ENCODE measurements at places on chromosomes 4 and X.

- no peak for DNase-seq
Observed at GRCh38 chr4:112593438-112594133, 43.1 kb downstream of the ZGRF1 start.

GRCh38 chr4:105944540-105944939, 49.3 kb downstream of the NPNT start:
- DNase-seq, result no peak

DNA sequence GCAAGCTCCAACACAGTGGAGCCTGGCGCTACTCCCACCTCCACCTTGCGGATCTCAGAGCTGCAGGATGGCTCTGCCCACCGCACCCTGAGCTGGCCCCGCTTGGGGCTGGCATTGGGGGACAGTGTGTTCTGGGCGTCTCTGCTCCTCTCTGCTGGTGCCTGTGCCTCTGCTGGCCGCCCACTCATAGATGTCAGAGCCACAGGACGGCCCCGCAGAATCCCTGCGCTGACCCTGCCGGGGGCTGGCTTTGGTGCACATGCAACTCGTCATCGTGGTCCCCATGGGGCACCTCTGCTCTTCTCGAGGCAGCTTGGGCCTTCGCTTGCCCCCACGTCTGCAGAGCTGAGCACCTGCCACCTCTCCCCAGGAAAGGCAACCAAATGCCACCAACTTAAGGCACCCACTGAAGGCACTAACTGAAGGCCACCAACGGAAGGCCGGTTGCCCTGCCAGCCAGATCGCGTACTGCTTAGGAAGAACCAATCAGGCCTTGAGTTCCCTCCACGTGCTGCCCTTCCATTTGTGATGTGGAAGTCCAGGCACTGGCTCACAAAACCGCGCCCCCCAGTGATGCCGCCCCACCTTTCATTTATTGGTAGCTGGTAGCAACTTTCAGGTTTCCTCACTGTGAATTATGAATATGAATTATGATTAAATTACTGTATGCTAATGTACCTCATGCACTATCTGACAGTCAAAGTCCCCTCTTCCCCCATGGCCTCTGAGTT, 23.3 kb upstream of the FRG1 start:
- DNase-seq, result no peak

DNA sequence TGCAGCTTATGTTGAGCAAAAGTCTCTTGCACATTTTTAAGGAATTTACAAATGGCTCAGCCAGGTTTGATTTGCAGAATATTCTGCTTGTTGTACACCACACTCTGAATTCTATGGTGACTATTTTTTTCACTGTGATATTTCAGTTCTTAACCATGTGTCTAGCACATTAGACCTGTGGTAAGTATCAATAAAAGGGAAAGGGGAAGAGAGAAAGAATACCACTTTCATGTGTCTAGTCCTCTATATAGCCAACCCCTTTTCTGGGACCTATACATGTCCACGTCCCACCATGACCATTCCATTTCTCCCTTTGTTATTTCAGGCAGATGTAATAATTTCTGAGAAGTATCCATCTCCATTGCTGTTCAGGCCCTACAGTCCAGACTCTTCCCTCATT, 121.3 kb upstream of the PNPLA4 start:
- no peak for DNase-seq

GRCh38 chr4:48367016-48367415, 25.7 kb downstream of the SLAIN2 start:
- DNase-seq, result no peak

GRCh38 chr4:147596377-147596776, 20.8 kb upstream of the TMEM184C start:
- no peak for DNase-seq

- peak; percentile 62 for DNase-seq
Observed at GRCh38 chrX:40543661-40544328, 37.0 kb upstream of the ATP6AP2 start.

All from ELR (cell line).